ENCODE measurements at places on chromosomes 4 and X.

GRCh38 chr4:985123-985830 lies 1.6 kb upstream of the IDUA start:
- peak; percentile 48 for DNase-seq

DNA sequence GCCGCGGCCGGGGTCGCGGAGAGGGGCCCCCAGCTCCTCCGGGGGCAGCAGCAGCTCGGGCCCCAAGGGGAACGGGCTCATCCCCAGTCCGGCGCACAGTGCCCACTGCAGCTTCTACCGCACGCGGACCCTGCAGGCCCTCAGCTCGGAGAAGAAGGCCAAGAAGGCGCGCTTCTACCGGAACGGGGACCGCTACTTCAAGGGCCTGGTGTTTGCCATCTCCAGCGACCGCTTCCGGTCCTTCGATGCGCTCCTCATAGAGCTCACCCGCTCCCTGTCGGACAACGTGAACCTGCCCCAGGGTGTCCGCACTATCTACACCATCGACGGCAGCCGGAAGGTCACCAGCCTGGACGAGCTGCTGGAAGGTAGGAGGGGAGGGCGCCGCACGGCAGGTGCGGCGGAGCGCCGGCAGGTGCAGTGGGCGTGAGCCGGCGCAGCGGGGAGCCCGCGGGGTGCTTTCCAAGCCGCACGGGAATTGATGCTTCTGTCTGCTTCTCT lies 886 bp downstream of the DCLK2 start:
- DNase-seq = no peak

GRCh38 chr4:42167709-42168108 lies 15.3 kb upstream of the BEND4 start:
- DNase-seq = no peak

DNA sequence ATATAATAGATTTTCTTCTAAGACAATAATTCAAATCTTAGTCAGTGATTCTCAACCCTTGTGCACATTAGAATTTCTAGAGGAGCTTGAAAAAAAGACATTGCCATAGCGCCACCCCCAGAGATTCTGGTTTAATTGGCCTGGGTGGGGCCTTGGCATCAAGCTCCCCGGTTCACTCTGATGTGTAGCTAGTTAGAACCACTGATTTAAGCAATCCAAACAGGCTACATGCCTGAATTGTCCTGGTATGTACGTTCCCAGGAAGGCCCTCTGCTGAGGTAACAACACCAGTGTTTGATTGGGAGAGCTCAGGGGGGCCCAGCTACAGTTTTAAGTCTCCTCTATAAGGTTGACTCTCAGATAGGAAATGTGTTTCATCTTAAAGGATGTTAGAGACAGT lies 1.3 kb upstream of the ATP10D start:
- DNase-seq = no peak

GRCh38 chr4:136124251-136124745 lies 1408.0 kb downstream of the PCDH18 start:
- no peak for DNase-seq

GRCh38 chrX:132677233-132677716 lies 188.4 kb upstream of the MBNL3 start:
- no peak for DNase-seq
